PC-3 (cell line): ENCODE measurements at places on chromosomes 12 and 14. TPM values are rescaled to one million over a fixed set of nuclear protein-coding genes. Genes with fewer than 3 reads are reported as not detected.

The DLST gene
- total RNA-seq = 56.9 and 61.1 TPM in 2 replicates

GRCh38 chr12:14443531-14443930, 78.0 kb downstream of the ATF7IP start:
- H3K27me3 ChIP-seq = no peaks in the 10 kb centered on the region
- H3K4me1 ChIP-seq = no peaks in the 10 kb centered on the region
- H3K27ac ChIP-seq = no peak overlapping the region
- H3K4me3 ChIP-seq = no peak overlapping the region
- peaks cover 21% of the 10 kb centered on the region for H3K36me3 ChIP-seq
- DNase-seq = no peak

GRCh38 chr12:120580787-120581723, at the start of gene POP5:
Gene POP5 (minus strand): TSS chr12:120581402. CDS start chr12:120581362, 40 bp downstream.
- H3K36me3 ChIP-seq = peaks cover 35% of the 10 kb centered on the region
- peaks cover 15% of the 10 kb centered on the region for H3K4me1 ChIP-seq
- H3K27me3 ChIP-seq = no peaks in the 10 kb centered on the region
- DNase-seq = peak; percentile 100
- H3K27ac ChIP-seq = peak within 1 kb of the TSS; percentile 40

GRCh38 chr12:466039-466438, 6.3 kb downstream of the B4GALNT3 start:
- no peak overlapping the region for H3K27ac ChIP-seq
- DNase-seq = no peak
- peaks cover 18% of the 10 kb centered on the region for H3K4me1 ChIP-seq
- H3K27me3 ChIP-seq = no peaks in the 10 kb centered on the region
- H3K4me3 ChIP-seq = no peak overlapping the region

The FAM90A1 gene
- not detected in 2 replicates for total RNA-seq

- H3K27ac ChIP-seq = no peak overlapping the region
- H3K4me3 ChIP-seq = no peak overlapping the region
- no peaks in the 10 kb centered on the region for H3K36me3 ChIP-seq
- no peaks in the 10 kb centered on the region for H3K27me3 ChIP-seq
- H3K4me1 ChIP-seq = peaks cover 16% of the 10 kb centered on the region
Measured at GRCh38 chr14:92941531-92941930, 18.6 kb downstream of the CHGA start.

The FRMD6 gene
- total RNA-seq = 88.3 and 103 TPM in 2 replicates

The TEX52 gene
- not detected in 2 replicates for total RNA-seq

The CCDC196 gene
- total RNA-seq = not detected in 2 replicates

GRCh38 chr12:123767613-123768012, 5.5 kb downstream of the DNAH10 start:
- no peaks in the 10 kb centered on the region for H3K36me3 ChIP-seq
- no peak overlapping the region for H3K27ac ChIP-seq
- H3K4me1 ChIP-seq = no peaks in the 10 kb centered on the region

DNA sequence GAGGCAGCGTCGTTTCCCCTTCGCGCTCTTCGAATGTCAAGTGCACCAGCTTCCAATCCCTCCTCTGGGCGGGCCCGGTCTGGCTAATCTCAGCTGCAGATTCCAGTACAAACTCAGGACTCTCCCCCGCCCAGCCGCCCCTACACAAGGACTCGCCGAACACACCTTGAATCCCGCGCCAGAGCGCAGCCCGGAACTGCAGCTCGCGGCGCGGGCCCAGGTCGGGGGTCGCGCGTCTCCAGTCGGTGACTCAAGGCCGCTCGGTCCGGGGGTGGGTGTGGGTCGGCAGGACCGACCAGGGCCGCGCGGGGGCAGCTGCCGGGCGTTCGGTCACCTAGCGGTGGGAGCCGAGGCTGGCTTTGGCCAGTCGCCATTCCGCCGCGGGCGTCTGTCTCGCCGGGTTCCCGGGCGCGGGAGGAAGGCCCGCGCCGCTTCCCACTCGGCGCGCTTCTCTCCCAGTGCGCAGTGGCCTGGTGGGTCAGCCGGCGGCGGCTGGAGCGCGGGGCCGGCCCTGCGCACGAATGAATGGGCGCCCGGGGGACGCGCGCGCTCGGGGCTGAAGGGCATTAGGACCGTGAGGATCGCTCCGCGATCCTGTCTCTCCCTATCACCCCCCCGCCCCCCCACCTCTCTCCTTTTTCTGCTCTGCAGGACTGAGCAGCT, at the start of gene GALNT16:
GALNT16 (plus strand) TSS at position 632 of the 663 bp plus-strand sequence. CDS start 133 bp downstream, outside the sequence.
- no peak for DNase-seq
- H3K27ac ChIP-seq = no peak within 1 kb of the TSS
- no peaks in the 10 kb centered on the region for H3K36me3 ChIP-seq
- H3K27me3 ChIP-seq = peaks cover 55% of the 10 kb centered on the region
- H3K4me1 ChIP-seq = peaks cover 7% of the 10 kb centered on the region; the same call in 1 of the 2 replicates
- H3K4me3 ChIP-seq = peak within 1 kb of the TSS; percentile 54

GRCh38 chr14:73472185-73473114, 14.1 kb upstream of the NUMB start:
- H3K4me1 ChIP-seq = no peaks in the 10 kb centered on the region
- H3K36me3 ChIP-seq = no peaks in the 10 kb centered on the region
- no peak overlapping the region for H3K27ac ChIP-seq
- peak; percentile 87 for DNase-seq
- no peaks in the 10 kb centered on the region for H3K27me3 ChIP-seq
- no peak overlapping the region for H3K4me3 ChIP-seq

DNA sequence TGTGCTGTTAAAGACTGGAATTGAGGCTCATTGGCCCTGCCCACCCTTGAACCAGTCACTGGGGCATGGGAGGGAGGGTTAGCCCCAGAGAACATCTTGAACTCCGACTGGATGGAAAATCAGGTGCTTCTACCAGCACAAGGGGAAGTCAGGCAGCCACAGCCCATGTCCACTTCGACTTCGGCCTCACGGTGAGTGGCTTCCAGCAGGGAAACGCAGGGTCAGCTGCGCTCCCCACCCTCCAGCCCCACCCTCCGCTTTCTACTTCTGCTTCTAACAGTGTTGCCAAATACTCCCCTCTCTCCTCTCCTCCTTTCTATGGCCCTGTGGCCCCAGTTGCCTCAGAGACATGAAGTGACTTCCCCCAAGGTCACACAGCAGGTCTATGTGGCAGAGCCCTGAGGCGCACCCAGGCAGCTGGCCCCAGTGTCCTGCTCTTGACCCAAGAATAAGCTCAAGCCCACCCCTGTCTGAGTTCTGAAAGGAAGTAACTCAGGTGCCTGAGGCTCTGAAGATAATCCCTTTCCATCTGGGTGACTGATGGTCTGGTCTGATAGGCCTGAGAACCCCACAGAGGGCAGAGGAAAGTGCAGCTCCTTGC, 11.9 kb upstream of the SH2B3 start:
- H3K27ac ChIP-seq = no peak overlapping the region
- H3K27me3 ChIP-seq = no peaks in the 10 kb centered on the region
- H3K36me3 ChIP-seq = no peaks in the 10 kb centered on the region
- H3K4me1 ChIP-seq = peaks cover 26% of the 10 kb centered on the region
